ENCODE measurements at places on chromosomes 5 and 9. TPM values are rescaled to one million over a fixed set of nuclear protein-coding genes. Genes with fewer than 3 reads are reported as not detected.

The ABCA1 gene
- 16.2 TPM for total RNA-seq

The KIF4B gene
- 0.07 TPM for total RNA-seq

The MYO10 gene
- 127 TPM for total RNA-seq

The AOPEP gene
- 15.0 TPM for total RNA-seq

- DNase-seq, result no peak
- no peak overlapping the region for H3K4me3 ChIP-seq
- H3K27ac ChIP-seq, result no peak overlapping the region
- H3K36me3 ChIP-seq, result peaks cover 16% of the 10 kb centered on the region
- no peaks in the 10 kb centered on the region for H3K4me1 ChIP-seq
- H3K27me3 ChIP-seq, result no peaks in the 10 kb centered on the region
Measured at GRCh38 chr9:91935066-91935749, 14.8 kb downstream of the ROR2 start.

- no peaks in the 10 kb centered on the region for H3K4me1 ChIP-seq
- no peak overlapping the region for H3K27ac ChIP-seq
- peak; percentile 32 for DNase-seq
- H3K27me3 ChIP-seq, result no peaks in the 10 kb centered on the region
- H3K36me3 ChIP-seq, result no peaks in the 10 kb centered on the region
Measured at GRCh38 chr5:746258-746761, 38.2 kb downstream of the ZDHHC11B start.

DNA sequence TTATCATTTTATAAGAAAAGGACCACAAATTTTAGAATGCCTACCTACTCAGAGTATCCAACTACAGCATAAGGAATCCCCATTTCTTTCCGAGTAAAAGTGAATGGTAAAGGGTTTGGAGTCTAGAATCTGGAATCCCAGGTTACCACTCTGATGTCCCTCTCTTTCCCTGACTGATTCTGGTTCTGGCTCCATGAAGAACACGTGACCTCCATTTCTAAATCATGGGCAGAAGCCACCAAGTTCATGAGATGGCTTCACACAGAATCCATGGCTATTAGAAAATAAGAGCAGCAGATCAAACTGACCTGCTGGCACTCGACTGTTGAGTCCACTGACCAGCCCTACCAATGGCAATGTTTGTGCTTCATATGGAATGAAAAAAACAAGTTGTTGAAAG lies 40.7 kb downstream of the PFDN1 start:
- no peak overlapping the region for H3K27ac ChIP-seq
- H3K27me3 ChIP-seq, result no peaks in the 10 kb centered on the region
- peaks cover 15% of the 10 kb centered on the region for H3K36me3 ChIP-seq
- no peak for DNase-seq
- H3K4me1 ChIP-seq, result peaks cover 3% of the 10 kb centered on the region
- no peak overlapping the region for H3K4me3 ChIP-seq

- H3K27ac ChIP-seq, result no peak overlapping the region
- H3K27me3 ChIP-seq, result no peaks in the 10 kb centered on the region
- H3K4me1 ChIP-seq, result no peaks in the 10 kb centered on the region
Measured at GRCh38 chr9:98805506-98806272, 1.8 kb upstream of the GALNT12 start.

GRCh38 chr5:176888865-176889165 lies 10.3 kb downstream of the HK3 start:
- DNase-seq, result no peak
- H3K4me3 ChIP-seq, result no peak overlapping the region
- H3K36me3 ChIP-seq, result no peaks in the 10 kb centered on the region
- no peaks in the 10 kb centered on the region for H3K4me1 ChIP-seq
- H3K27ac ChIP-seq, result no peak overlapping the region
- no peaks in the 10 kb centered on the region for H3K27me3 ChIP-seq

DNA sequence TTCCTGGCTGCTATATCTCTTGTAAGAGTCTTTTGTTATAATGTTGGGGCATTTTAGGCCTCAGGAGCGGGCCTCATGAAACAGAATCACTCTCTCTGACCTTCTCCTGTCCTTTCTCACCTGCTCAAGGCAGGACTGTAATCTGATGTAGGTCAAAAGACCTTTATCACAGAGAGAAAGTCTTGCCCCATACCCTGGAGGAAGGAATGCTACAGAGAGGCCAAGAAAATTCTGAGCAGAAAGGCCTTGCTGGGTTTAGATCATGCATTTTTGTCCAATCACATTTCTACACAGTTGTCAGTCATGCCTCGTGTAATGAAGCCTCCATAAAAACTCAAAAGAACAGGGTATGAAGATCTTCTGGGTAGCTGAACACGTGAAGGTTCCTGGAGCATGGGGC lies 45.2 kb upstream of the TBC1D2 start:
- no peaks in the 10 kb centered on the region for H3K27me3 ChIP-seq
- H3K4me3 ChIP-seq, result no peak overlapping the region
- H3K4me1 ChIP-seq, result no peaks in the 10 kb centered on the region
- H3K27ac ChIP-seq, result no peak overlapping the region
- DNase-seq, result no peak
